ENCODE measurements at places on chromosomes 4 and X. TPM values are rescaled to one million over a fixed set of nuclear protein-coding genes. Genes with fewer than 3 reads are reported as not detected.
A peak's percentile ranks its signal among the peaks of the same experiment; 100 is the strongest.

- H3K36me3 ChIP-seq, result peaks cover 65% of the 10 kb centered on the region
- no peak overlapping the region for H3K27ac ChIP-seq
- no peak overlapping the region for H3K4me3 ChIP-seq
- no peaks in the 10 kb centered on the region for H3K27me3 ChIP-seq
- no peaks in the 10 kb centered on the region for H3K4me1 ChIP-seq
Observed at GRCh38 chr4:3423406-3423805, 18.4 kb upstream of the HGFAC start.

GRCh38 chr4:112152521-112152920, 7.3 kb downstream of the FAM241A start:
- no peak overlapping the region for H3K4me3 ChIP-seq
- H3K4me1 ChIP-seq, result no peaks in the 10 kb centered on the region
- H3K27me3 ChIP-seq, result peaks cover 4% of the 10 kb centered on the region
- H3K27ac ChIP-seq, result no peak overlapping the region
- no peaks in the 10 kb centered on the region for H3K36me3 ChIP-seq

- no peaks in the 10 kb centered on the region for H3K27me3 ChIP-seq
- no peak overlapping the region for H3K27ac ChIP-seq
- no peaks in the 10 kb centered on the region for H3K4me1 ChIP-seq
- no peak overlapping the region for H3K4me3 ChIP-seq
- H3K36me3 ChIP-seq, result no peaks in the 10 kb centered on the region
Observed at GRCh38 chr4:186422296-186422695, 133.1 kb downstream of the MTNR1A start.

- no peak overlapping the region for H3K27ac ChIP-seq
- peaks cover 31% of the 10 kb centered on the region for H3K4me1 ChIP-seq
- no peak overlapping the region for H3K4me3 ChIP-seq
- DNase-seq, result no peak
- H3K27me3 ChIP-seq, result no peaks in the 10 kb centered on the region
- no peaks in the 10 kb centered on the region for H3K36me3 ChIP-seq
Observed at GRCh38 chr4:7169134-7169533, 23.2 kb upstream of the SORCS2 start.

- no peak overlapping the region for H3K27ac ChIP-seq
- H3K36me3 ChIP-seq, result no peaks in the 10 kb centered on the region
- H3K4me3 ChIP-seq, result no peak overlapping the region
- H3K4me1 ChIP-seq, result peaks cover 3% of the 10 kb centered on the region
Observed at GRCh38 chrX:153877571-153878261, 8.3 kb downstream of the L1CAM start.

DNA sequence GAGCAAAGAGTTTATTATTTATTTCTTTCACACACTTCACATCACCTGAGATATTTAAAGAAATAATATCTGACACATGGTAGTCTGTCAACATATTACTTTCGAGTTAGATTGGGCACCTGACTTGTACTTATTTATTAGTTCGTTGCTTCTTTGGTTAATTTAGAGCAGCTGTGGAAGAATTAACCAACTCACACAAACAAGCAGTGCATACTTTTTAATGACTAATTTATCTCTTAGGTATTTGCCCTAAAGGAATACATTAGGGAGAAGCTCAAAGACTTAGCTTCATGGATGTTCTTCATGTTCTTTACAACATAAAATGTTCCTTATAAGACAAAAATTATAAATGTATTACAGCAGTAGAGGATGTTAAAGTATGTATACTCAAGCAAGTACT, 242.9 kb downstream of the ARHGAP24 start:
- H3K27me3 ChIP-seq, result no peaks in the 10 kb centered on the region
- H3K4me1 ChIP-seq, result no peaks in the 10 kb centered on the region
- no peaks in the 10 kb centered on the region for H3K36me3 ChIP-seq
- H3K4me3 ChIP-seq, result no peak overlapping the region
- DNase-seq, result no peak

- peak overlapping the region; percentile 1 for H3K4me3 ChIP-seq
- no peaks in the 10 kb centered on the region for H3K36me3 ChIP-seq
- no peak overlapping the region for H3K27ac ChIP-seq
- no peaks in the 10 kb centered on the region for H3K4me1 ChIP-seq
- DNase-seq, result no peak
Observed at GRCh38 chrX:139971394-139971749, 6.1 kb upstream of the CXorf66 start.

- no peak overlapping the region for H3K4me3 ChIP-seq
- no peaks in the 10 kb centered on the region for H3K27me3 ChIP-seq
- peaks cover 9% of the 10 kb centered on the region for H3K4me1 ChIP-seq
- no peak overlapping the region for H3K27ac ChIP-seq
- DNase-seq, result no peak
Observed at GRCh38 chr4:3412257-3413020, 29.3 kb upstream of the HGFAC start.

DNA sequence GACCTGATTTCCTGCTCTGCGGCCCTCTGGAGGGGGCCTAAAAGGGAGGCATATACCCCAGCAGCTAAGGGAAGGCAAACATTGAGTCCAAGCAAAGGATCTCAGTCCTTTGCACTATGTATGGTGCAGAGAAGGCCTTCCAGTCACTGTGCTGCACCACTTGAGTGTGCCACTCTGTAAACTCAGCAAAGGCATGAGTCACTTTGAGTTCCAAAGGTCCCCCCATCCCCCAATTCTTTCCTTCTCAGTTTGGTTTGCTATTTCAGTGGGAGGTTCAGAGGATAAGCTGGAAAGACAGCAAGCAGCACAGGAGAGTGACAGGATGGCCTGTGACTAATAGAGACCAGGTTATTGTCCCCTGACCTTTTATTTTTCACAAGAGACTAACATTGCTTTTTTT, 131.3 kb downstream of the FHDC1 start:
- peak overlapping the region; percentile 93 for H3K27ac ChIP-seq
- no peak overlapping the region for H3K4me3 ChIP-seq
- no peaks in the 10 kb centered on the region for H3K27me3 ChIP-seq
- peaks cover 51% of the 10 kb centered on the region for H3K4me1 ChIP-seq
- peak; percentile 89 for DNase-seq
- H3K36me3 ChIP-seq, result no peaks in the 10 kb centered on the region

DNA sequence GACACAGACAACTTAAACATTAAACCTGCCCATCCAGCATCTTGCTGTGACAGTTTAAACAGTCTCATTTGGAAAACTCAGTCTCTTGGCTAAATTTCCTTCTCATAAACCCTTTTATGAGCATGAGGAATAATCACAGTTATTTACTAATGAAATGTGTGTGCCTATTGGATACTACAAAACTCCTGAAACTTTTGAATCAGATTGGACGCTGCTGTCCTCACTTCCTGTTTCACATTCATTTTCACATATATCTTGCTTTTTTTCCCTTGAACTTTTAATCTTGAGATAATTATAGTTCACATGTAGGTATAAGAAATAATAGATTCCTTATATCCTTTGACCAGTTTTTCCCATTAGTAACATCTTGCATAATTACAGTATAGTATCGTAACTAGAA, 111.7 kb downstream of the CDKL5 start:
- no peak for DNase-seq
- no peaks in the 10 kb centered on the region for H3K4me1 ChIP-seq
- H3K4me3 ChIP-seq, result no peak overlapping the region
- no peak overlapping the region for H3K27ac ChIP-seq
- H3K36me3 ChIP-seq, result no peaks in the 10 kb centered on the region

- H3K27ac ChIP-seq, result no peak overlapping the region
- peak; percentile 16 for DNase-seq
- H3K4me1 ChIP-seq, result no peaks in the 10 kb centered on the region
- H3K36me3 ChIP-seq, result no peaks in the 10 kb centered on the region
- H3K27me3 ChIP-seq, result no peaks in the 10 kb centered on the region
Observed at GRCh38 chrX:38260231-38260630, 39.6 kb upstream of the SRPX start.

DNA sequence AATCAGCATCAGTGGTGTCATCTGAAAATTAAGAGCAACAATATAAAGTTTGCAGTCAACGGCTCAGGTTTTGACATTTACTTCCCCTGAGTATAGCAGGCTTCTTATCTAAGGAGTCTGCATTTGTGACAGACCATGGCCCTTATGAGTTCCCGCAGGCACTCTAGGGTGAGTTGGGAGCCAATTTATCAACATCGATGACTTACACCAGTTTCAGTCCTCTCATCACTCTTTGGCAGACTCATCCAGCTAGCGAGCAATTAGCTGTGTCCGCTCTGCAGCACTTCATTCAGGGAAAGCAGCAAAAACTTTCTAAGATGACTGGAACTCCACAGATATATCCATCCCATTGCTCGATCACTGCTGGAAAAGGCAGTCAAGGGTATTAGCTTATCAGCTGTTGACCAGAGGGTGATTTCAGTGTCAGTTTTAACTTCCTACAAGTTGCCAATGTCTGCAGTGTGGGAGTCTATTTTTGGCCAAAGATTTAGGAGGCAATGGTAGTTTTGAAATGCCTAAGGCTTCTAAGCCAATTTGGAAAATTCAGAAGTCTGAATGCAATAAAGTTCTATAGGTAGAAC, 625.1 kb upstream of the TENM3 start:
- no peak overlapping the region for H3K4me3 ChIP-seq
- no peak overlapping the region for H3K27ac ChIP-seq
- H3K27me3 ChIP-seq, result no peaks in the 10 kb centered on the region
- H3K36me3 ChIP-seq, result no peaks in the 10 kb centered on the region
- H3K4me1 ChIP-seq, result no peaks in the 10 kb centered on the region

- H3K36me3 ChIP-seq, result no peaks in the 10 kb centered on the region
- no peak for DNase-seq
- no peaks in the 10 kb centered on the region for H3K4me1 ChIP-seq
- H3K27me3 ChIP-seq, result no peaks in the 10 kb centered on the region
Observed at GRCh38 chrX:44997888-44998287, 124.9 kb downstream of the KDM6A start.

DNA sequence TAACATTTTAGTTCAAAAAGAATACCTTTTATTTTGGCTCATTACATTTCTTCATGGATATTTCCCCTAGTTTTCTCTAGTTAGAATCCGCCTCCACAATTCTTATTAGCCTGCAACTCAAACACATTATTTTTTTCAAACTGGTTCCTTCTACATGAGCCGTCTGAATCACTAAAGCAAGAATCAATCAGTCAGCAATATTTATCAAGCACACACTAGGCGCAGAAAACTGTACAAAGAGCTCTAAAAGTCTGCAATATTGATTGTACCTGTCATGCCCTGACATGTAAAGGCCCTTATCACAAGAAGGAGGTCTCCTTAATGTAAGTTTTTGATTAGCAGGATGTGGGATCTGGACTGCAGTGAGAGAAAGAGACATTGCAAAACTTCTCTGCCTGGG, 94.8 kb upstream of the CENPE start:
- no peaks in the 10 kb centered on the region for H3K36me3 ChIP-seq
- no peak overlapping the region for H3K27ac ChIP-seq
- H3K4me1 ChIP-seq, result no peaks in the 10 kb centered on the region
- no peak for DNase-seq
- H3K4me3 ChIP-seq, result no peak overlapping the region

DNA sequence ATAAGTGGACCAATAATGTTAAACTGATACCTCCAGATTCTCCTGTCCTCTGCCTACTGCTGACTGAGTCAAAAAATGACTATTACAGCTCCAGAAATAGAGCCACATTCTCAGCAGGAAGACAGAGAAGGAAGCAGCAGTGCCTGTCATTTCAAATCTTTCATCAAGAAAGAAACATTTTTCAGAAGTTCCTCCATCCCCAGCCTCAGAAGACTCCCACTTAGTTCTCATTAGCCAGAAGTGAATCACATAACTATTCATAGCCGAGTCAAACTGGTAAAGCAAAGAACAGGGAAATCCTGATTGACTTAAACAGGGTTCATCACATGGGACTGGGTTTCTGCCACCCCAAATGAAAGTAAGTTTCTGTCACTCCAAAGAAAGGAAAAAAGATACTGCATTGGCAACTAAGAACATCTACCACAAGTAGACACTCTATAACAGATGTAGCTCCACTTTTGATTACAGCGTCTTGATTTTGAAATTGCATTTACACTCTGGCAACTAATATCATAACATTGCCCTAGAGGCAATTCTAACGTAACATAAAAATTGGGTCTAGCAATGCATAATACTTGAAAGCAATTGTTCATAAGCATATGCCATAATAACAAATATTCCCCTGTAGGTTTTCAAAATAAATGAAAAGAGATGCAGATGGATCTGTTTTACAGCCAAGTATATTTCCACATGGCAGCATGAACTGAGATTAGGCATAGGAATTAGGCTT, 599.8 kb downstream of the GALNTL6 start:
- no peak for DNase-seq
- H3K36me3 ChIP-seq, result no peaks in the 10 kb centered on the region
- H3K4me3 ChIP-seq, result no peak overlapping the region
- no peak overlapping the region for H3K27ac ChIP-seq
- no peaks in the 10 kb centered on the region for H3K27me3 ChIP-seq
- H3K4me1 ChIP-seq, result no peaks in the 10 kb centered on the region

DNA sequence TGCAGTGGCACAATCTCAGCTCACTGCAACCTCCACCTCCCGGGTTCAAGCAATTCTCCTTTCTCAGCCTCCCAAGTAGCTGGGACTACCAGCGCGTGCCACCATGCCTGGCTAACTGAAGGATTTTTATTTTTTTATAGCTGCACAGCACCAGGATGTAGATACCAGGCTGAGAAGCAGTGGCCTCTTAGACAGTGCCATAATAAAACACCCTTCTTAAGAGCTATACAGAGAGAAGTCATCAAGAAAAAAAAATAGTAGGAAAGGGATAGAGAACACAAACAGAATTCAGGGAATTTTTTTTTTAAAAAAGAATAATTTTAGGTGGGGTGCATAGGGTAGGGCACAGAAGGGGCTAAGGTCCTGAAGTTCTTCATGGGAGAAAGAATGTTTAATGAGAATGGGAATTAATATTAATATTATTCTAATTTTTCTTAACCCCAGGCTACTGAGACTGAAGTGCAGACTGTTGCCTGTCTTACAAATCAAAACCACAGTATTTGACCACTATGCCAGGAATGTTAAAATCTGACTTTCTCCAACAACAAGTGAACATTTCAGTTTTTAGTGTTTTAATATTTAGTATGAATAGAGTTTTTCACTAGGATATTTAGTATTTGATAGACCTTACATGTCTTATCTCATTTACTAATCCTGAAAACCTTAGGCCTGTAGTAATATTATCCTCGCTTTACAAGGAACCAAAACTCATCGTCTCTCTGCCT, 146.7 kb downstream of the KCNIP4 start:
- H3K4me1 ChIP-seq, result no peaks in the 10 kb centered on the region
- H3K36me3 ChIP-seq, result no peaks in the 10 kb centered on the region
- no peaks in the 10 kb centered on the region for H3K27me3 ChIP-seq
- H3K27ac ChIP-seq, result no peak overlapping the region

- H3K4me3 ChIP-seq, result no peak overlapping the region
- H3K36me3 ChIP-seq, result no peaks in the 10 kb centered on the region
- no peaks in the 10 kb centered on the region for H3K27me3 ChIP-seq
- no peak for DNase-seq
Observed at GRCh38 chr4:68366600-68366999, 16.7 kb upstream of the YTHDC1 start.

Gene ZNF41
- 7.7 TPM for polyA plus RNA-seq

Gene KDR
- 14.5 TPM for polyA plus RNA-seq

Gene RHOXF1
- 1.2 TPM for polyA plus RNA-seq

Gene STK32B
- polyA plus RNA-seq, result 1.6 TPM

Gene VCX2
- not detected for polyA plus RNA-seq

Gene CSN1S1
- polyA plus RNA-seq, result not detected

Gene APLN
- 2.5 TPM for polyA plus RNA-seq

Gene SULT1B1
- polyA plus RNA-seq, result 118 TPM

Gene ZNF157
- polyA plus RNA-seq, result 0.27 TPM

Gene TMPRSS11E
- polyA plus RNA-seq, result 0.04 TPM
